Umbilical cord (tissue), 2 donors: ENCODE measurements at places on chromosomes 3 and 15.
A peak's percentile ranks its signal among the peaks of the same experiment; 100 is the strongest.

DNA sequence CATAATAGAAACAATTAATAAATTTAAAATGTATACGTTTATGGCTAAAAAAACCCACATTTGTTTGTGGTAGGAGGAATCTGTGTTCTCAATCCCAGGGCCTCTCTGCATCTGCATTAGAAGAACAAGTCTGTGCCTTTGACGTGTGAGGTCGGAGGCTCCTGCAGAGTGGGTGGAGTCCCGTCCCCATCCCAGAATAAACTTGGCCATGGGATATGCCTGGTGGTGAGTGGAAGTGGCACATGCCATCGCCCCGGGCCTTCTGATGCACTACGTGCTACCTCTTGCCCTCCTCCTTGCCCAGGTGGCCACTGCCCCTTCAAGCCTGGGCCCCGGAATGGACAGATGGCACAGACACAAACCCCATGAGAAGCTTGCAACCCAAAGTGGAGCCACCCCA, 131.1 kb upstream of the NSMCE3 start:
- no peak for DNase-seq

DNA sequence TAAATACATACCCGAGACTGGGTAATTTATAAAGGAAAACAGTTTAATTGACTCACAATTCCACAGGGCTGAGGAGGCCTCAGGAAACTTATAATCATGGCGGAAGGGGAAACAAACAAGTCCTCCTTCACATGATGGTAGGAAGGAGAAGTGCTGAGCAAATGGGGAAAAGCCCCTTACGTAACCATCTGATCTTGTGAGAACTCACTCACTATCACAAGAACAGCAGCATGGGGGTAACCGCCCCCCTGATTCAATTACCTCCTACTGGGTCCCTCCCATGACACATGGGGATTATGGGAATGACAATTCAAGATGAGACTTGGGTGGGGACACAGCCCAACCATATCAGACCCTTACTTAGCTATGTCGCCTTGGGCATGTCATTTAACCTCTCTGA, 27.7 kb downstream of the SCG3 start:
- no peak for DNase-seq

GRCh38 chr3:12194669-12195161, 36.0 kb upstream of the TIMP4 start:
- DNase-seq: no peak

GRCh38 chr3:169695031-169695430, 31.5 kb upstream of the MECOM start:
- DNase-seq: peak; percentile 77

GRCh38 chr3:171269542-171269941, 190.7 kb downstream of the TNIK start:
- DNase-seq: no peak

DNA sequence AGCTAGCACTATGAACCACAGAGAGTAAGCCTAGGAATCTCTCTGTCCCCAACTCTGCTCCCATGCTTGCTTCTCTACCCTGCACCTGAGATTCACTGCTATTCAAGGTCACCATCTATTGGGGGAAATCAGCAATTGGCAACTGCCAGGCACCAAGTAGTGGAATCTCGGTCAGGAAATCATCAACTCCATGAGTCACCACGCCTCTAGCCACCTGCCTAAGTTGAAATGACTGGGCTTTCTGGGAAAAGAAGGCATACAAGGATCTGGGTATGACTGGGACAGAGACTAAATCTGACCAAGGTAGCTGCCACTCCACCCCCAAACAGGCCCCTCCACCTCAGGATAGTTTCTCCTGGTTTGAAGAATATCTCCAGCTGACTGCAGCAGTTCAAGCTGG, 464.1 kb upstream of the CBLB start:
- DNase-seq: no peak

GRCh38 chr3:86921971-86922680, 68.8 kb downstream of the VGLL3 start:
- no peak for DNase-seq

DNA sequence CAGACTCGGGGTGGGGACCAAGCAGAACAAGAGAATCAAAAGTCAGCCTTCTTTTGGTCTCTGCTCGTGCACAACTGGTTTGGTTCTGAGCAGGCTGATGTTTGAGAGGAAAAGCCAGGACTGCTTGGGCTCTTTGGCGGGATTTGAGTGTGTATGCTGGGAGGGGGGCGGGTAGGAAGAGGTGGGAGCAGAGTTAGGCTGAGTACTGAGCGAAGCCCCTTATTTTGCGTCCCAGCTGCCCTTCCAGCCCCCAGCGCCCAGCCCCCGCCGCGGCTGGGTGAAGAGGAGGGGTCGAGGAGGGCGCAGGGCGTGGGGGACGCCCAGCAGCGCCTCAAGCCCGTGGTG, 153.5 kb upstream of the GOLIM4 start:
- DNase-seq: peak; percentile 41

GRCh38 chr3:20561166-20561565, 375.2 kb upstream of the SGO1 start:
- peak; percentile 23 for DNase-seq

DNA sequence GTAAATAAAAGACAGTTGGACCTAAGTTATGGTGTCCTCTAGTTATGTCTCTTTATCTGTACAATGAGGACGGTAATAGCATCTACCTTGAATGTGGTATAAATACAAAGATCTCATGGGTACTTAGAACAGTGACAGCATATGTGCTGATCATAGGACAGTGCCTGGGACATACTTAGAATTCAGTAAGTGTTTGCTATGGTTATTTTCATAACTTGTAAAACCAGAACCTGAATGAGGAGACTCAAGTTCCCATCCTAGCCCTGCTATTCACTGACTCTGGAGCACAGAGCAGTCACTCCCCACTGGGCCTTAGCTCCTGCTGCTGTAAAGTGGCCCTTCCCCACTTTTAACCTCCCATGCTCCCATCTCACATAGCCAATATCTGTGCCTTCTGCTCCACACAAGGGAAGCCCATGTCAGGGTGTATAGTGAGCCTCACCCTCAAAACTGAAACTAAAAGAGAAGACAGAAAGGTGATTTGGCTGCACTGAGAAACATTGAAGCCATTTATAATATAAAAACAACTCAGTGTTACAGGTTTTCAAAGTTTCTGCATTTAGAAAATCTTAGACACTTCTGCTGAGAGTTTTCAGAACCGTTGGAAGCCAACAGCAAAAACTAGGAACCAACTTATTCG, 225.4 kb upstream of the UBE2E2 start:
- DNase-seq: no peak

DNA sequence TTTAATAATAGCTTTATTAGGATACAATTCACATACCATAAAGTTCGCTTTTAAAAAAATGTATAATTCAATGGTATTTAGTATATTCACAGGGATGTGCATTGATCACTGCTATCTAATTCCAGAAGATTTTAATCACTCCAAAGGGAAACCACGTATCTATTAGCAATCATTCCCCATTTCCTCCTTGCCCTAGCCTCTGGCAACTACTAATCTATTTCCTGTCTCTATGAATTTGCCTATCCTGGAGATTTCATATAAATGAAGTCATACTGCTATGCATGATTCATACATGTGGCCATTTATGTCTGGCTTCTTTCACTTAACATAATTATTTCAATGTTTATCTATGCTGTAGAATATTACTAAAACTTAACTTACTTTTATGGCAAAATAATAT, 32.0 kb upstream of the CASR start:
- DNase-seq: no peak

- DNase-seq: no peak
Measured at GRCh38 chr3:4294616-4295327, 8.4 kb upstream of the SETMAR start.

DNA sequence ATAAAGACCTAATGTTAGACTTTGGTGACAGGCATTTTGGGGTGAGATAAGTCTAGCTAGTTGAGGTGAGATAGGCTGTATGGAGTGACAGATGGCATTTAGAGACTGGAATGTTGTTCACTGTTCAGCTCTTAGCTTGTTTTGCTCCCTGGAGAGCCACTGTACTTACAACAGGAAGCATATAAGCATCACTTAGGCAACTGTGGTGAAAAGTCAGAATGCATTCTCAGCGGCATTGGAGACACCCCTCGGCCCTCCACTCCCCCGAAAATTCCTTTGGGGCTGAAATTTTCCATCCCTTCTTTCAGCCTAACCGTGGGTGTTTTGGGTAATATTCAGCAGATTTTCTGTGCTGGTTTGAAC, 73.4 kb downstream of the SLCO3A1 start:
- DNase-seq: no peak

GRCh38 chr3:132721479-132722164, 587 bp downstream of the NPHP3 start:
- no peak for DNase-seq
